CD4-positive, alpha-beta T cell treated with Interleukin-10 for 1 hour (primary cell): ENCODE measurements at places on chromosomes 5 and 9.

DNA sequence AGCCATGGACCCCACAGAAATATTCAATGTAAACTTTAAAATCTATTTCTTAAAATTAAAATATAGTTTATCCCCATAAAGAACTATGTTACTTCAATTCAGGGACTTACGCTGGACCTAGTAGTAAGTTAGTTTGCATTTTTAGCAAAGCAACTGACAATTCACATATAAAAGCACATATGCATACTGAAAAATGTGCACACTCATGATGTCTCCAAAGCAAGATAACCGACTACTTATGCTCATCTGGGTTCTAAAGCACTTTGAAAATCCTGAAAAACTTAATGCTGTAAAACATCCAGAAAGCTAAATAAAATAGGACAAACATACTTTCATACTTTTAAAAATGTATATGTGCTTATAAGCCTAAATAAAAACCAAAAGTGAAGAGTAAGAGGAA lies 264.4 kb upstream of the GAS1 start:
- no peak for DNase-seq

GRCh38 chr5:135396459-135397055 lies 2.5 kb downstream of the MACROH2A1 start:
- DNase-seq, result no peak

- DNase-seq, result no peak
These were observed 47.7 kb upstream of the TCERG1 start for GRCh38 chr5:146399481-146399880.

DNA sequence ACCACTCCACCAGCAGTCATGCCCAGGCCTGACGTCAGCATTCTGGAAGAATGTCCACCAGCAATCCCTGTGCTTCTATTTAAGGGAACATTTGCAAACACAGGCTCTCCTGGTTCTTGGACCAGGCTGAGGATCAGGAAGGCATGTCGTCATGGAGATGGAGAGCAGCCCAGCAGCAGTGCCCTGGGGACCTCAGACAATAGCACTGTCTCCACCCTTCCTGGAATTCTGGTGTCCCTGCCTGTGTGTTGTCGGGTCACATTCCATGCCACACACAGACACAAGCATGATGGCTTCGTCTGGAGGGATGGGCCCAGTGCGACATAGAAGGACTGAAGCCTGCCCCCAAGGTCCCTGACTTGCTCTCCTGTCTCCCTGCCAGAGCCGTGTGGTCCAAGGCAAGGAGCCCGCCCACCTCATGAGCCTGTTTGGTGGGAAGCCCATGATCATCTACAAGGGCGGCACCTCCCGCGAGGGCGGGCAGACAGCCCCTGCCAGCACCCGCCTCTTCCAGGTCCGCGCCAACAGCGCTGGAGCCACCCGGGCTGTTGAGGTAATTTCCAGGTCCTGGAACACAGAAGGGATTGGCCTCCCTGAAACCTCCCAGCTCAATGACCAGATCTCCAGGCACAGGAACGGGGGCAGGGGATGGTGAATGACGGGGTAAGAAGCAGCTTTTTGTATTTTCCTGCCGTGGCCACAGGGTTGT lies 43.8 kb downstream of the STOM start:
- DNase-seq, result no peak

DNA sequence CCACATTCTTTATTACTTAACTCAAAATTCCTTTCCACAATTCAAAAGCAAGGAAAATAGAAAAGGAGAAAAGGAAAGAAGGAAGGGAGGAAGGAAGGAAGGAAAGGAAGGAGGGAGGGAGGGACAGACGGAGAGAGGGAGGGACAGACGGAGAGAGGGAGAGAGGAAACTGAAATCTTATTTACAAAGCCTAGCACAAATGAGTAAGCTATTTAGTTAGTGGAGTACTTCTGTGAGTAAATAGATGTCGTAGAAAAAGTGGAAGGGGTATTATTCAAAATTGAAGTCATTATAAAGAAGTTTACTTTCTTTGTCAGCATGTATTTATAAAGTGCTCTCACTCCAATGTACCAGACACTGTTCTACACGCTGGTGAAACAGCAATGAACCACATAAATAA lies 177.9 kb downstream of the CETN3 start:
- DNase-seq, result no peak

DNA sequence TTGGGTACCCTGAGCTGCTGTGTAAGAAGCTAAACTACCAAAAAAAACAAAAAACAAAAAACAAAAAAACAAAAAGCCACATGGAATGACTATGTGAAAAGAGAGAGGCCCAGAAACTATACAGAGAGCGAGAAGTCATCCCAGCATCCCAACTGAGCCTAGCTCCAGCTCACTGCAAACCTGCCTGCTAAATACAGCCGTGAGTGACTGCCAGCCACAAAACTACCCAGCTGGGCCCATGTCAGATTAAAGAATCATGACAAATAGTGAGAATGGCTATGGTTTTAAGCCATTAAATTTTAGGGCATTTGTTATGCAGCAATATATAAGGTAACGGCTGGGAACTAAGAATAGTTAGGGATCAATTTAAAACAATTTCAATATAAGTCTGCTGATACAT lies 335.1 kb upstream of the PDE4D start:
- DNase-seq, result no peak

DNA sequence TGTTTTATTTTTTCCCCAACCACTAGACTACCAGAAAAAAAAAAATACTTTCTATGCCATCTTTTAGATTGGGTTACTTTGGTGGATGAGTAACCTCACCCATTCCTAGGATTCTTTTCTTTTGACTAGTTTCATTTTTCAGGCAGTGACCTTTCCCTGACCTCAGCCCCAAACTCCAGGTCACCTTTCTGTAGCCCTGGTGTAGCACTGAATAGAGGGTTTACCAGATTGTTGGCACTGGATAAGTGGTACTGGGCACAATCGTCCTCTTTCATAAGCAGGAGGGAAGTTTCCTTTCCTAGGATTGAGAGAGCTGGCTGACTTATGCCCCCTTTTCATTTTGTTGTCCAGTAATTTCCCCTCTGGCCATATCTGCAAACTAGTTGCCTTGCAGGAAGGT lies 169.4 kb upstream of the TMEM161B start:
- no peak for DNase-seq

- DNase-seq, result peak; percentile 61
These were observed 74.7 kb downstream of the FGF1 start for GRCh38 chr5:142611154-142611553.

DNA sequence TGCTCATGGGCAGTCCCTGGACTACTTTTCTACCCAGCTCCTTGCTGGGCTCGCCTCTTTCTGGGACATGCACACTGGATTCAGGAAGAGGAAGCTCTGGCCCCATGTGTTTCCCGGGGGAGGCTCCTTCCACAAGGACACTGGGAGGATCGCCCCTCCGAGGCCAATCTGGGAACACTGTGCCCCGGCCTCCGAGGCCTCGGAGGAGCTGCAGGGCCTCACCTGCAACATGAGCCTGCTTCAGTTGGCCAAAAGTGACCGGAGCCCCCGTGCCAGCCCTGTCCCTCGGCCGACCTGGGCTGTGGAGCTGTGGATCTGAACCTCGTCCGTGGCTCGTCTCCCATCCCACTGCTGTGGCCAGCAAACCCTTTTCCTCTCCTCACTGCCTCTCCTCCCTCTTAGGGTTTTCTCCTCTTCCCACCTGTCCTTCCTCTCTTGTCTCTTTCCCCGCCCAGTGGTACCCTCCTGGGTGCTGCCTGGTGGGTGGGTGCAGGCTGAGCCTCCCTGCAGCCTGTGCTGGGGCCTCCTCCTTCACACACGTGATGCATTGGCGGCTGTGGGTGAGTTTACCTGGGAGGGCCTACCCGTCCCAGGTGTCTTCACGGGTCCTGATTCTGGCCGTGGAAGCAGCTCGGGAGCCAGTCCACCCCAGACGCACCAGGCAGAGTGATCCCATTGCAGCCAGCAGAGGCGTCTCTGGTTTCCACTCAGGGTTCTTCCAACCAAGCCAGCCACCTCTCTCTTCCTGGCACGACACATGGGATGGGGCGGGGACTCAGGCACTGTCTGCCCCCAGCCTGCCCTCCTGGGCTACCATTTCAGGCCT lies 241.8 kb downstream of the CACNA1B start:
- DNase-seq, result no peak

DNA sequence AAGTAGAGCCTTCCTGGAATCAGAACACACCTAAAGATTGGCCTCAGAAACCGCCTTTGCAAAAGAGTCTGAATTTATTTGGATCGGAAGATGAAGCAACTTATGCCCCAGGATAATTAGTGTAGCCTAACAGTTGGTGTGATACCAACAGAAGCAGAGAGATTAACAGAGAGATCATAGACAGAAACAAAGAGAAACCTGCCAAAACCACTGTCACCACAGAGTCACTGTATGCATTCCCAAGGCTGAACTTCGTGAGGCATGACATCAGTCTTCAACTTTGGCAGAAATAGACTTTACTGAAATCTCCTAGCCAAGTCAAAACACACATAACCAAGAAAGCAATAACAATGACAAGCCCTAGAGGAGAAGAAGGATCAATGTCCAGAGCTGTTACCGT lies 361.8 kb downstream of the ELAVL2 start:
- no peak for DNase-seq
